Nephron progenitor cell (in vitro differentiated cells): ENCODE measurements at places on chromosomes 12 and 14.

- peak; percentile 21 for DNase-seq
Measured at GRCh38 chr12:101414533-101415119, 7.1 kb upstream of the ARL1 start.

- no peak for DNase-seq
Measured at GRCh38 chr12:122854554-122854953, 19.3 kb downstream of the HIP1R start.

GRCh38 chr12:52969828-52970569, 21.1 kb downstream of the KRT18 start:
- DNase-seq: peak; percentile 38

DNA sequence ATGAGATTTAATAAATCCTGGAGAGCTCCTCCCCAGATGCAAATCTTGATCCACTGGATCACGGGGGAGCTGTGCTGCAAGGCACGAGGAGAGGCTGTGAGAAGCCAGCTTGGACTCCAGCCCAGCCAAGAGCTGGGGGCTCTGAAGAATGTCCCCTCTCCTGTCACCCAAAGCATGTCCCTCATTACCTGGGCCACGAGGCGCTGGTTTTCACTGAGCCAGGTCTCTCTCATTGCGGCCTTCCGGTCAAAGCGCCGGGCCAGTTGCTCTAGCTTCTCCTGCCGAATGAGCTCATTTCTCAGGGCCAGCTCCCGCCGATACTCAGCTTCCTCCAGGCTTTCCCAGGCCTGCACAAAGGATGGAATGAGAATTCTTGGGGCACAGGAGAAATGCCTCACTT, 83.3 kb downstream of the SPTB start:
- DNase-seq: no peak

GRCh38 chr14:103871596-103872480, 24.5 kb upstream of the PPP1R13B start:
- peak; percentile 66 for DNase-seq

DNA sequence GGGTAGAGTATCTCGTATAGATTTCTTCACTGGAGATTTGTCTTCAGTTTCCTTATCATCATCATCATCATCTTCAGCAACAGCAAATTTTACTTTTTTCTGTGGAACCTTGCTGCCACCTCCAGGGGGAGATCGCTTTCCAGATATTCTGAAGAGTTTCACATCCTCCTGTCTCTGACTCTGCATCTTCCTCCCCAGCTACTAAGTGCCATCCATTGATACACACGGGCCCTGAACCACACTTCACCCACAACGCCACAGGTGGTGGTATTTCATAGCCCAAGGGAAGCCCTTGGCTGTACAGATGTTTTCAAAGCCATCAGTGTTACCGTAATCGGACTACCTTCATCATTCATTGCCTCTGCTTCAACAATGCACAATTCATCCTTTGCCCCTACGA, 82.2 kb downstream of the PPP2R5C start:
- DNase-seq: no peak
